ENCODE measurements at places on chromosomes 5 and 9.

DNA sequence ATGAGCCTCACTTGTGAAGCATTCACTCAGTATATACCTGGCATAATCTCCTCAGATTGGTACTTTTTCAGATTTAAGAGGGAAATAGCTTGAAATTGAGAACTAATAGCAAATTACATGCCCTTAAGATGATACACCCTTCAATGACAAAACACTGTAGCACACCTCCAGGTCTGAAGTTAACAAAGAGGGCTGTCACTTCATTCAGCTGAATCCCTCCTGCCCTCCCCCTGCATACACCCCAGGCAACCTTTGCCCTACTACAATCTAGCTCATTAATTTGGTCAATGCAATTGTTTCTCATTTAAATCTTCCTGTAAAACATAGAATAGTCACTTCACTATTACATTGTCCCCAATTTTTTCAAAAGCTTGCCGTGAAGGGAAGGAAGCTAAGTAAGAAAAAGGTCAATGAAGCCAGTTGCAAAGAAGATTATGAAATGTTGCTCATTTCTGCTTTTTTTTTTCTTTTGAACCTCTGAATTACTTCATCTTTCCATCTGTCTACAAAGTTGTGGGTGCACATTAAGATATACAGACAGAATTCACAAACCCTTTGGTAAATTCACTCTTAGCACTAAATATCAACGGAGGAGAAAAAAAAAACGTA, 294.8 kb upstream of the PTGER4 start:
- DNase-seq = no peak

DNA sequence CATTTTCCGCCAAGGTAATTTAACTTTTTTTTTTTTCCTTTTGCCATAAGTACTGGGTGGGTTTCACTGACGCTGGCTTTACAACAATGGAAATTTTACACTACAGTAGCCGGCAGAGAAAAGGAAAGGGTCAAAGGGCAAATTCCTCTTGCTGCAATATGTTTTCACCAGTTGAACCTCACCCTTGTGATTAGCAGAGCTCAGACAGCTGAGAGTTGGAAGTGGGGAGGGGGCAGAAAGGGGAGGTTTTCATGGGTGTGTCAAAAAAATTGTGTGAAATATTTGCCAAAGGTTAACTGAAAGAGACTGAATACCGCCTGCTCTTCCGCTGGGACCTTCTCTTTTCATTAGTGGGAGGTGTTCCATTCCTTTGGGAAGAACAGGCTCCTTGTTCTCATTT, 296.9 kb downstream of the ADAMTS6 start:
- no peak for DNase-seq

DNA sequence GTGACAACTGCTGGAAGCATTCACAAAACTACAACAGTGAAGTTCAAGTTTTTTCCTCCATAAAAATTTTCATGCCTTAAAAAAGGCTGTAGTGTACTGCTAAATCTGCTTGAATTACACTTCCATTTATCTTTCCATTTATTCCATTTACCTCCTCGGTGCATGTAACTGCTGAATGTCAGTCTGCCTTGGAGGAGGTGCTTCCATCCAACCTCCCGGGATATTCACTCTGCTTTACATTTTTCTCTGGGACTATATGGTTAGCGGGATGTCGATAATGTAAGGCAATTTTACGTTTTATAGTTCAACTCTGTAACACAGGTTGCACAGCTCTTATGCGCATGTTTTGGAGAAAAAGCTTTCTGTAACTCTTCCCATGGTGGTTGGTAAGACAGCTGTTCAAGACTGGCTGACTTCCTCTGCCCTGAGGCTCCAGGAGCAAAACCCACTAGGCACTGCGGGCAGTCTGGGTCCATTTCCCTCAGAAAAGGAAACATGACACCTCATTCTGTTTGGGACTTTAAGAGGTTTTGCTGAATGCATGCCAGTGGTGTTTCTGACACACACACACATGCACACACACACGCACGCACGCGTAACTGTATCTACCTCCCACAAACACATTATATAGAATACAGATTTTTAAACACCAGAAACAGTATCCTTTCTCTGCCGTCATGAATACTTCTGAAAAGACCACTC, 66.1 kb downstream of the SPTLC1 start:
- no peak for DNase-seq

- DNase-seq = no peak
Observed at GRCh38 chr9:126788046-126788445, 16.8 kb upstream of the ZBTB43 start.

GRCh38 chr5:157477814-157478494, 17.9 kb downstream of the NIPAL4 start:
- DNase-seq = no peak

DNA sequence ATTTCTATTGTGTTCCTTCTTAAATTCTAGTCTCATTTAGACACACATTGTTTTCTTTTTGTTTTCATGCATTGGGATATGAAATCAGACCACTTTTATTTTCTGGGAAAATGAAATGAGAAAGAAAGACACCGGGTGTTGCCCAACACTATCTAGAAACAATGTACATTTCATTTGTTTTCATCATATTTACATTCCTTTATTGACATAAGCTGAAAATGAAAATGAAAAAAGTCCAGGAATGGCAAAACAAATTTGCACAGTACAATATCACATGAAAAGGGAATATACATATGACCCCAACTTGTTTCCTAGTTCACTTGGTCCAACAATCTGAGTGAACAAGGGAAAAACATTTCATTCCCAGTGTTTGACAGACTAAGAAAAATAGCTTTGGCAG, 20.7 kb downstream of the IFNE start:
- DNase-seq = no peak

- DNase-seq = no peak
Observed at GRCh38 chr5:174971210-174971609, 246.8 kb downstream of the MSX2 start.

- DNase-seq = no peak
Observed at GRCh38 chr5:82597437-82597836, 319.3 kb upstream of the RPS23 start.

GRCh38 chr9:135336722-135337527, 142.7 kb upstream of the PPP1R26 start:
- DNase-seq = no peak

GRCh38 chr9:95085036-95085770, 232.3 kb downstream of the FANCC start:
- DNase-seq = no peak

DNA sequence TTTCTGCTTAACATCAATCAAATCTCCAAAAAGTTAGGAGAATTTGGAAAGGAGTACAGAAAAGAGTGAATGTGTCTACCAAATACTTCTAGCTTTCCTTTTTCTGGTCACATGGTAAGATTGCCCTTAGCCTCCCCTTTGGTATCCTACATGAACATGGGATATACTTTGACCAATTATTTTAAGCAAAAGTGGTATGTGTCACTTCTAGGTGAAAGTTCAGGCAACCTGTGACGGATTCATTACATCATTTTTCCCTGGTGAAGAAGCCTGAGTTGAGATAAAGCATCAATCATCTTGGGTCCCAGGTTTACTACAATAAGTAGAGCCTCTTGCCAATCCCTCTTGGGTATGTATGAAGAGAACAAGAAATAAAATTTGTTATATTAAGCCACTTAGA, 419.2 kb downstream of the PDE4D start:
- no peak for DNase-seq

DNA sequence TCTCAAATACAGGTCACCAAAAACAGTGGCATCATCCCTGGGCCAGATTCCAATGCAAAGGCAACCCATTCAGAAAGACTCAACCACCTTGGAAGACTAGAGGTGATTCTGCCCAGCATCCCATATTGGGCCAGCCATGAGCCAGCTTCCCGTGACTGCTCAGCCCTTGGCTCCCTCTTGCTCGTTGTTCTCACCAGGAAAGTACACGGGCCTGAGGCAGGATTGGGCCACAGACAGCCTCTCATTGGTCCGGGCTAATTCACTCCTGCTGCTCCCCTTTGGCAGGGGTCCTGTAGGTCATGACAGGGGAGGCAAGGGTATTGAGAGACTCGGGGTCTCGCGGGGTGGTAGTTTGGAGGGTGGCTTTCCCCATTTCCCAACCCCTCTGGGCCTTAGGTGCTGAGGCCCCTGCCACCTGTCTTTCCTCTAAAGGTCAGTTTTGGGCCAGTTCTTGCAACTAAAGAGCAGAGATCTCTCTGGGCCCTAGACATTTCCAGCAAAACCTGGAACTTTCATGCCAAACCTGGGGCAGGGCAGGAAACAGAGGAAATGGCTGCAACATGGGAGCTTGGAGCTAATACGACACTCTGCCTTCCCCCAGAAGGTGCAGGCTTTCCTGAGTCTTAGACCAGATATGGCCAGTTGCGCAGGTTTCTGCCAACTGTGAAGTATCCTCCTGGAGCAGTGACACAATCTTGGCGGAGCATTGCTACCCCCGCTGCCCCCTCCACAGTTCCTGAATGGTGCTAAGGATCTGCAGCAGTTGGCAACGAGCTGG, 22.0 kb upstream of the FGFR4 start:
- DNase-seq = no peak

- DNase-seq = no peak
Observed at GRCh38 chr5:199197-199949, 8.1 kb downstream of the LRRC14B start.

GRCh38 chr5:39948867-39949468, 524.2 kb upstream of the DAB2 start:
- DNase-seq = peak; percentile 10

- DNase-seq = no peak
Observed at GRCh38 chr5:114387433-114387832, 25.6 kb downstream of the KCNN2 start.

DNA sequence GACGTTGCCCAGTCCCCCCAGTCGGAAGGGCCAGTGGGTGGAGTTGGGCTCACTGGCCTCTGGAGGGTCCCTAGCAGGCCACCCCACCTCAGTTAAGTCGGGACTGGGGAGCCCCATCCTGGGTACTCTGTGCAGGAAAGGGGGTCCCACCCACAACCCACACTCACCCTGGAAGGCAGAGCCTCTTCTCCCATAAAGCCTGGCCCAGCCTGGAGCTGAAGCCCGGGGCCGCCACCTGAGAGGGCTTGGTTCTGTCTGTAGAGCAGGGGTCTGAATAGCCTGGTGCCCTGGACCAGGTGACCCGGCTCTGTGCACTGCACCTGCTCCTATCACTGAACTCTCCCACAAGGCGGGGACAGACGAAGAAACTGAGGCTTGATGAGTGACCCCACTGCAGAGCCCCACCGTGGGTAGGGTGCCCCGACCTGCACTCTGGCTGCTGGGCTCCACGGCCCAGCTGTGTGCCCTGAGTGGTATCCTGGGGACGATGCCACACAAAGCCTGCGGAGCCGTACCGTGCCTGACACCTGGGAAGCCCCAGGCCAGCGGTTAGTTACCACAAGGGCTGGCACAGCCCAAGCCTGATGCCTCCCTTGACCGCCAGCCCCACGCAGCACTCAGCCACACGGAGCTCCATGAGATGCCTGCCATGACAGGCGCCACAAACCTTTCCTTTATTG, 7.3 kb downstream of the PTGES2 start:
- no peak for DNase-seq

DNA sequence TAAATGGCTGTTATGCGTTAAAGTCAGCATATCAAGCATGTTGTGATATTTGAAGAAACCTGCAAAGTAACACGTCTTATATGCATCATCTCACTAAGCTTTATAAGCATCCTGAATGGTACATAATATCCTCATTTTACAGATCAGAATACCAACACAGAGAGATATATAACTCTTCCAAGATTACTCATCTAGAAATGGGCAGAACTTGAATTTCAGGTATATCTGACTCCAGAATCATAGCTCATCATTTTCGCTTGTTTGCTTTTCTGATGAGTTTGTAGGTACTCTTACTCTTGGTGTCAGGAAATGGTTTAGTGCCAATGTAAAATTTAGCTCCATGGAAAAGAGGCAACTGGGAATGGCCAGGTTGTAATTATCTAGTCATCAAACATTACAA, 232.3 kb upstream of the ANKH start:
- DNase-seq = no peak

- no peak for DNase-seq
Observed at GRCh38 chr9:1639166-1639565, 376.0 kb upstream of the SMARCA2 start.

- DNase-seq = no peak
Observed at GRCh38 chr5:55446640-55447351, 88.0 kb downstream of the PLPP1 start.

- DNase-seq = no peak
Observed at GRCh38 chr5:112023766-112024165, 266.8 kb upstream of the NREP start.

DNA sequence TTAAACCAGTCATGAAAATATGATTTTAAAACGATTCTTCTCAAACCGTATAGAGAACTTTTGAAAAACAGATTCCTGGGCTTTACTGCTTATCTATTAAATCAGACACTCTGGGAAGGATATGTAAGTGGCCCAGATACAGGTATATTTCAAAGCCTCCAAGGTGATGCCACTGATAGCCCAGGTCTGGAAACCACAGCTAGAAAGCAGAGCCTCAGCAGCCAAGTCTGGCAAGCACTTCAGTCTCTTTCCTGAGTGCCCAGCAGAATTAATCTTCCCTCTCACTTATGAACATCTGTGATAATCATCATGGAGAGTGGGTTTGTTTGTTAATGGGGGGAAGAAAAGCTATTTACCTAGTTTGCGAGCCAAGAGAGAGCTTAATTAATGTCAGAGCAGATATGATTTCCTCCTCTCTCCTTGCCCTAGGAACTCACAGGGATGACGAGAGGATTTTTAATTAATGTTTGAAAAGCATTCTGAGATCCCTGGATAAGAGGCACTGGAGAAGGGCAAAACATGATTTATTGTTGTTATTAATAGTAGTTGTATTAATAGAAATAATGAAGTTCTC, 368.4 kb downstream of the TLE1 start:
- no peak for DNase-seq
